ENCODE measurements at places on chromosomes 12 and 14.

DNA sequence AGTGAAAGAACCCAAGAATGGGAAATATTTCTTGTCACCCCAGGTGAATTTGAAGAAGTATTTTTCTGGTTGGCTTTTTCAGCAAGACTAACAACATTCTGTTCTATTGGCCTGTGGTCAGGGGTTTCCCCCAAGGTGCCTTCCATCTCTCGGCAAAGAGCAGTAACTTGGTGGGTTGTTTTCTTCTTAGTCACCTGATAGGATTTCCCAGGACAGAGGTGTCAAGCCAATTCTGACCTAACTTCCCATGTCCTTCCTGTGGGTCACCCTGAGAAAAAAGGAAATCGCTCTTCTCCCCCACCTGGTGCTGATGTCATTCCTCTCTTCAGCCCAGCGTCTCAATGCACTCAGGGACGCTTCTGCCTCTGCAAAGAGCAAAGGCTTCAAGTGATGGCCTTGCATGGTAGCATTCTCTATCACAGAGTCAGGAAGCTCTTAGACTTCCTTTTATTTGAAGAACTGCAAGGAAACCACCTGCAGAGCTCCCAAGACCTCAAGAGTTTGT, 16.1 kb upstream of the IFNG start:
- DNase-seq, result no peak

- no peak for DNase-seq
Measured at GRCh38 chr14:59221568-59221967, 33.1 kb downstream of the DAAM1 start.

- no peak for DNase-seq
Measured at GRCh38 chr14:101695659-101696058, 65.8 kb upstream of the PPP2R5C start.

- DNase-seq, result no peak
Measured at GRCh38 chr12:109715310-109716091, 1.9 kb downstream of the FAM222A start.

DNA sequence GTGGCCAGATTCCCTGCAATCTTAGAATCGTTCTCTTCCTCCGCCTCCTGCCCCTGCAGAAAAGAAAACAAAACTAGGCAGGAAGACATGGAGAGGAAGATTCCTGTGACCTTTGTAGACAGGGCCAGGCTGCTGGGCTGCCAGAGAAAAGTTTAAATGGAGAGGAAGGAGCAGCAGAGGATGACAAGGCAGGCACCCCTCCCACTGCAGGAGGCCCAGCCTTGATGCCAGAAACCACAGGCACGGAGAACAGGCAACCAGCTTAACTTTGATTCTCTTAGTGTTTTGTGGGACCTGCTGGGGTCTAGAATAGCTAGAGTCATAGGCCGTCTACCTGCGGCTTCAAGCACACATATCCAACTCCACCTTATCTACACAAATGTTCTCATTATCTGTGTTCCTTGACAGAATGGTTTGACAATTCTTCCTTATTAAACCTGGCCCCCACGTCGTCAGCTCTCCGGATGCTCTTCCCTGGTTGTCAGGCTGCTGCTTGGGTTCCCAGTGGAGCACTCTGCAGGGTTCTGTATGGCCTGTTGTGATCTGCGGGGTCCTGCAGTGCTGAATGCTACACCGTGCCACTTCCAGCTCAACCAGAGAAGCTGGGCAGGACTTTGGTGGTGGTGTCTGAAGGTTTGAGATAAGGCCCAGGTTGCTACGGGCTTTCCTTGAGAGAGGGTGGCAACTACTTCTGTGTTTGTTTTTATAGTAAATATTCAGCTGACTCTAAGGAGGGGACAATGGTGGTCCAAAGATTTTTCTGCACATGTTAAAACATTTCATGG, 609.5 kb downstream of the AACS start:
- no peak for DNase-seq

DNA sequence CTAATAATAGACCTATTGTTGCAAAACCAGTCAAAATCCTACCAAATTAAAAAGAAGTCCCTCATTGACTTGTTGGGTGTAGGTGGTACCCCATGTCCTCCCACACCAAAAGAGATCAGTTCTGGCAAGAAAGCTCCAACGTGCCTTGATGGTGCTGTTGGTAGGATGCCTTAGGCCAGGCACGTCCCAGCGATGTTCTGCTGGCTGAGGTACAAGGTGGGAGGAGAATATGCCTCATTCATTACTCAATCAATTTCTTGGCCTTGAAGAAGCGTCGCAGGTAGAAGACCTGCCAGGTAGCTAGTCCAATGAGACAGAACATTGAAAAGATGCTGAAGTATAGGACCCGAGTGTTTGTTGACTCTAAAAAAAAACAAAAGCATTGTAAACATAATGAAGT, 7.8 kb upstream of the NEK9 start:
- DNase-seq, result no peak

DNA sequence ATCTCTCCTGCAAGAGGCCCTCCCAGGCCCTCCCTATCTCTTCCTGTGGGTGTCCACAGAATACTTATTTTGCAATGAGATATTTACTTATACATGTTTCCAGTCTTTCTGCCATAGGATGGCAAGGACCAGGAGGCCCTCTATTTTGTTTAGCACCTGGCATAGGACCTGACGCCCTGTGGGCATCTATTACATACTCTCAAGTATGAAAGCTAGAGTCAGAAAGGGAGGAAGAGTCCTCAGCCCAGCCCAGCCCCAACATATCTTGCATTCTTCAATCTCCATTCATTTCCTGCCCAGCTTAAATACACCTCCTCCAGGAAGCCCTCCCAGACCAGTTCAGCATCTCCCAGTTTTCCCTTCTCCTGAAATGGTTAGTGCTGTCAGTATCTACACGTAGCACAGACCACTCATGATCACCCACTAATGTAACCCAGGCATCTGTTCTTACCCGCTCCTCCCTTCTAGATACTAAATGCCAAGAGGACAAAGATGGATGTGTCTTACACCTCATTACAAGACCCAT, 7.4 kb downstream of the FOXN4 start:
- DNase-seq, result no peak

DNA sequence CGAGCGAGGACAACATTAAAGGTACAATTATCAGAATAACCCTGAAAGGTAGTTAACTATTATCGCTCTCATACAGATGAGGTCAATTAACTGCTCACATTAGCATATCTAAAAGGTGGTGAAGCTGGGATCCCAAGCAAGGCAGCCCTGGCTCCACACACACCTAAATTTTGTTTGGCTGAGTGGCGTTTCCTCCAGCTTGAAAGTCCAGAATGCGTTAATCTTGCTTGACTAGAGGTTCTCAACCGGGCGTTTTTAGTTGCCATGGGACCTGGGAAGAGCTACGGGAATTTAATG, 531 bp downstream of the DLGAP5 start:
- no peak for DNase-seq

- no peak for DNase-seq
Measured at GRCh38 chr14:91409928-91410718, 7.5 kb downstream of the CCDC88C start.

DNA sequence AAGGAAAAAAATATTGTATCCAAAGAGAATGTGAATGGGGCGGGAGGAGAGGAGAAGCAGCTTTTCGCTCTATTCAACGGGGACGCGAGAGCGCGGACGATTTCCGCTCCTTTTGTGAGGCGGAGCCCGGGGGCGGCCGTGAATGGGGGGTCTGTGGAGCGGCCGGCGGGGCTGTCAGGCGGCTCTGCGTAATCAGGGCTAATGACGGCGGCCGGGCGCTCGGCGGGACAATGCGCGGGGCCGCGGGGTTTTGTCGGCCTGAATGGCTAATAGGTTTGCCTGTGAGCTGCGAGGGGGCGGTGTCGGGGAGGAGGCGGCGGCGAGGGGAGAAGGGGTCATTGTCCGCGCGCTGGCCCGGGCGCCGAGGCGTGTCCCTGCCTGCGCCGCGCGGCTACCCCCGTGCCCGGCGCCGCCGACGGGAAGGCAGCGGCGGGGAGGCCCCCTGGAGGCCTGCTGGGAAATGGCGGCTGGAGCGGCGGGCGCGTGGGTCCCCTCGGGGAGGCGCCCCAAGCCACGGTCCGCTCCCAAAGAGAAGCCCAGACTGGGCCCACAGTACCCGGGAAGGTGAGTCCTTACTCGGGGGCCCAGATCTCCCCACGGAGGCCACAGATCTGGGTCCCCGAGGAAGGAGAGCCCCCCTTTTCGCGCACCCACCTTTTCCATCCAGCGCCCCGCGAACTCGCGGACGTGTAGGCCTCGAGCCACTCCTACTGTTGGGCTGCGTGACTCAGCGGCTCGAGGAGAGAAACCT, 6.0 kb downstream of the SIX6 start:
- peak; percentile 37 for DNase-seq

- no peak for DNase-seq
Measured at GRCh38 chr14:68312884-68313610, 479.8 kb downstream of the ZFP36L1 start.

DNA sequence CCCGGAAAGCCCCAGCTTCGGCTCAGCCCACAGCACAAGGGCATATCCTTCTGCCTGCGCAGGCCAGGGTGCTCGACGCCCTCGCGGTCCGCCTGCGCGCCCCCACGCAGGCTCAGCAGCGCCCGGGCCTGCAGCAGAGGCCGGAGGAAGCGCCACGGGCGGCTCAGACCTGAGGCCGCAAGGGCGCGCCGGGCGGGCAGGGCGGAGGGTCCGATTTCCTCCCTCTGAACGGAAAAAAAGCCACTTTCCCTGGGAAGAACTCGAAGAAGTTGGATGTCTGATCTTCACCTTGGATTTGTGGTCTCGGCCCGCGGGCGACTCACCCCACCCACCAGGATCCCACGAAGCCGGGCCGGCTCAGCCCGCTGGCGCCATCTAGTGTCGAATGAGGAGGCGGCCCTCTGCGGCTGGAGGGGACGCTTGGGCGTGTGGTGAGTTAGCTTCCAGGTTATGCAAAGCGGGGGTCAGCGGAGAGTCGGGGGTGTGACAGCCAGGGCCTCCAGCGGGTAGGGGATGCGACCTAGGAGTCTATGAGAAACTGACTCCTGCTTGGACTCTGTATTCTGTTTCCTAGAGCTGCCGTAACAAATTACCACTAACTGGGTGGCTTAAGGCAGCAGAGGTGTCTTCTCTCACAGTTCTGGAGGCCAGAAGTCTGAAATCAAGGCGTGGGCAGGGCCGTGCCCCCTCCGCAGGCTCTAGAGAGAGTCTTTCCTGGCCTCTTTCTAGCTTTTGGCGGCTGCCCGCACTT, 40.0 kb upstream of the SRSF5 start:
- DNase-seq, result peak; percentile 57

- no peak for DNase-seq
Measured at GRCh38 chr12:29562110-29562804, 64.8 kb upstream of the OVCH1 start.

DNA sequence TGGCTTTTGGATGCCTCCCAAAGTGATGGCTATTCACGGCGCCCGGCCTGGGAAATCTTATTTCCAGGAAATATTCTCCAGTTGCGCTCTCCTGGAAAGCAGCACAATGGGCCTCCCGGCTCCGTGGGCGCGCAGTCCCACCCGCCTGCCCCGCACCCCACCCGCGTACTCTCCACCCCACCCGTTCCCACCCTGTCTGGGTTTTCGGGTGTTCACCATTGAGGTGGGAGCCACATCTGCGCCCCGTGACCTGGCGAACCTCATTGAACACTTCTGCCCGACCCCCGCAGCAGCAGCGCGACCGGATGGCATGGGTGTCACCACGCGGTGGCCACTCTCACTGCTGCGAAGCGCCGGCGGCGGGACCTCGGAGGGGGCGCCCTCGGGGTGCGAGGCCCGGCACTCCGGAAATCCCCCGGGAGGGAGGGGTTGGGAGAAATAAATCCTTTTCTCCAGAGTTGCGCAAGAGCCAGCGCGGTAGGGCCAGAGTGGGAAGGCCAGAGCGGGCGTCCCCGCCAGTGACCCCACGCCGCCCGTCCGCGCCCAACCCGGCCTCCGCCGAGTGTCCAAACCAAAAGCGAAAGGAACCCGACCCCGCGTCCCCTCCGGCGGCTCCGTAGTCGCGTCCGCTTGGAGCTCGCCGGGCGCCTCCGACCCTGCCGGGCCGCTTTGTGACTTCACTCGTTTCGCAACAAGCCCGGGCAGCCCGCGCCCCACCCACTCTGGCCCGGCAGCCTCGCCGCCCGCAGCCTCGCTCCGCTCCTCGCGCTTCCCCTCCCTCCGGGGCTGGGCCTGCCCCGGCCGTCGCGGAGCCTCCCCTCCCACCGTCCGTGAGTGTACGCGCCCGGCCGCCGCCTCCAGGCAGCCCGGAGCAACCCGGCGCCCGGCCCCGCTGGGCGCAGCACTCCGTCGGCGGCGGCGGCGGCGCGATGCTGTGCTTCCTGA, at the start of gene DRAM1:
TSS of gene DRAM1 (plus strand) at position 720 of the 945 bp plus-strand sequence. CDS start at position 930, 210 bp downstream.
- DNase-seq, result peak; percentile 97

DNA sequence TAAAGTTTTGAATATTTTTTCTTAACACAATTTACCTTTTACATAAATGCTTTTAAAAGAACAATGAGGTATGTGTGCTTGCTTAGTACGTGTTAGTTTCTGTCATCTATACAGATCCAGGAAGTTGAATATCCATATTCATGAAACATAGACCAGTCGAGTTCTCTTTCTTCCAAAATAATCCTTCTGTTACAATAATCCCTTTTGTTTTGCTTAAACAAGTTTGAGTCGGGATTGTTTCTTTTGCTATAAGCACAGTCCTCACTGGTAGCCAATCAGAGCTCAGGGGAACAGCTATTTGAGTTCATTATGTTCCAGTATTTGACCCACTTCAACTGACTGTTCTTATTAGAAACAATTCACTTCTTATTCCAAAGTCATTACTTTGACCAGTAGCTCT, 214.7 kb upstream of the FLRT2 start:
- no peak for DNase-seq

GRCh38 chr14:36767603-36768281, 106.1 kb downstream of the PAX9 start:
- no peak for DNase-seq

- DNase-seq, result no peak
Measured at GRCh38 chr12:56253091-56253490, 5.1 kb downstream of the ANKRD52 start.

DNA sequence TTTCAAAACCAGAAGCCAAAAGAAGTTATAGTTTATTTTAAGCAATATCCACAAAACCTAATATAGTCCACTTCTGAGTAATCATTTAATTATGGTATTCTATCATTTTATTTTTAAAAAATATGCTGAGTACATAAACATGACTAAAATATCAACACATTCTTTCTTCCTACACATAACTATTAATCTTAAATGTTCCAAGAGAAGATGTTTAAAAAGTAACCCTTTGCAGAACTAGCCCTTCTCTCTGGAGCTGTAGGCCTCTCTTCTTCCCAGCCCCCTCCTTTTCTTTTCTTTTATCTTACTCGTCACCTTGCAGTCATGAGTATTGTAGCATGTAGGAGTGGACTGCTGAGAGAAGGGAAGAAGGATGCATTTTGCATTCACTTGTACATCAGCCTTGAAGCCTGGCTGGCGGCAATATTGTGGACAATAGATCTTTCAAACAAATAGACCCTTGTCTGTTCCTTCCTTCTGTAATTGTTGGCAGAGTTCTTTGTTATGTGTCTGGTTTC, 941.9 kb downstream of the NRXN3 start:
- no peak for DNase-seq

Measured in ACHN (cell line).